ENCODE measurements at places on chromosomes 7 and 10.

GRCh38 chr10:77245953-77246352 lies 391.7 kb downstream of the KCNMA1 start:
- peak; percentile 67 for DNase-seq

GRCh38 chr10:119323085-119324016 lies 116.0 kb downstream of the GRK5 start:
- no peak for DNase-seq

DNA sequence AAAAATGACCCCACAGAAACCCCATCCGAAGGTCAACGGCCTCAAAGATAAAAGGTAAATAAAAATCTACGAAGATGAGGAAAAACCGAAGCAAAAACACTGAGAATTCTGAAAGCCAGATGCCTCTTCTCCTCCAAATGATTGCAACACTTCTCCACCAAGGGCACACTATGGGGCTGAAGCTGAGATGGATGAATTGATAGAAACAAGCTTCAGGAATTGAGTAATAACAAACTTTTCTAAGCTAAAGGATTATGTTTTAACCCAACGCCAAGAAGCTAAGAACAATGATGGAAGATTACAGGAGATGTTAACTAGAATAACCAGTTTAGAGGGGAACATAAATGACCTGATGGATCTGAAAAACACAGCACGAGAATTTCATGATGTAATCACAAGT lies 127.8 kb downstream of the MACC1 start:
- DNase-seq, result no peak

DNA sequence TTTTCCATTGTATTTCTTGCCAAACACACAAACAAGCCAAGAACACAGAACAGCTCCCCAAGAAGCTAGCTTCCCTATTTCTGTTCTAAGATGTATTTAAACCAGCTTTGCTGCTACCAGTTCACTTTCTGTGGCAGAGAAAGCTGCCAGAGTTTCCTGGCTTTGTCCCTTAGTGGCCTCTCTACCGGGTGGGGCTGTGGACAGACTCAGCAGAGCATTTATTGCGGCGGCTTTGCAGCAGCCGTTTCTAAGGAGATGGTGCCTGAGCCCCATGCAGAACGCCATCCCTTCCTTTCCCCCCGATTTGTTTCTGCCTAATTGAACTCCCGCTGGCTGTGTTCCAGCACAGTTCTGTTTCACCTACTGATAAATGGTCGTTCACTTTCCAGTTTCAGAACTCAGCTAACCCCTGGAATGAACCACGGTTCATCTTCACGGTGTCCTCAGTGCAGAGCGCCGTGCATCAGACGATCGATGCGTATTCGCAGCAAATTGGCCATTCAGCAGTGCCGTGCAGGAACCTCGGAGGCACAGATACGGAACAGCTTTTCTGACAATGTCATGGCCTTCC lies 33.8 kb upstream of the SFMBT2 start:
- no peak for DNase-seq

Measured in NCI-H226 (cell line).